ENCODE measurements at places on chromosomes 7 and 10.
A peak's percentile ranks its signal among the peaks of the same experiment; 100 is the strongest.

DNA sequence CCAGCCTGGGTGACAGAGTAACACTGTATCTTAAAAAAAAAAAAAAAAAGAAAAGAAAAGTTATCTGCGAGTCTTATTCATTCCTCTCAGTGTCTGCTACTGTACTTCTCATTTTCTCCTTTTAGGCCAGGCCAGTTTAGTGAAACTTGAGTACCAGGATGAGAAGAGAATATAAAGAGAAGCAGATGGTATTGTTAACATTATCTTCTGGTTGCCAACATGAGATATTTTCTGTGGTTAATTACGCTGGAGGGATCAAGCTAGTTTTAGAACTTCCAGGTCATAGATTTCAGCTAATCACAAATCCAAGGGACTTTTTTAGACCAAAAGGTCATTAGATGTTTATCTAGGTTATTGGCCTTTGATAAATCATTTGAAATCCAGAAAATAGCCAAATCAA, 252.6 kb upstream of the SMIM30 start:
- DNase-seq = no peak

DNA sequence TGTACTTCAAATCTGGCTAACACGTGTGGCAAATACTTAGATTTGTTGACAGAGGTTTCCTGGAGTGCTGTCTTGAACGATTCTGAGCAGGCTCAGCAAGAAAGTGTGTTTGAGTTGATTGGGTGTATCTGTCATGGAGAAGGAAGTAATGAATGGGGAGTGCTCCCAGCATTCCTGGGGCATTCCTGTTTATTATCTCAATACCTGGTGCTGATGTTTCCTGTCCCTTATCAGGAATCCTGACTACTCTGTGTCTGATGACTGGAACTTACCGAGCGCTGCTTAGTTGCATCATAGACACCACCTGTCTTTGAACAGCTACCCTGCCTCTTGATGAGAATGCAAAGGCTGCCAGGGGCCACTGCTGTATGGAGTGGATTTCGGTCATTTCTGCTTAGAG, 41.0 kb upstream of the TMEM248 start:
- DNase-seq = no peak

- no peak for DNase-seq
Observed at GRCh38 chr10:1736144-1736971, 967 bp downstream of the ADARB2 start.

DNA sequence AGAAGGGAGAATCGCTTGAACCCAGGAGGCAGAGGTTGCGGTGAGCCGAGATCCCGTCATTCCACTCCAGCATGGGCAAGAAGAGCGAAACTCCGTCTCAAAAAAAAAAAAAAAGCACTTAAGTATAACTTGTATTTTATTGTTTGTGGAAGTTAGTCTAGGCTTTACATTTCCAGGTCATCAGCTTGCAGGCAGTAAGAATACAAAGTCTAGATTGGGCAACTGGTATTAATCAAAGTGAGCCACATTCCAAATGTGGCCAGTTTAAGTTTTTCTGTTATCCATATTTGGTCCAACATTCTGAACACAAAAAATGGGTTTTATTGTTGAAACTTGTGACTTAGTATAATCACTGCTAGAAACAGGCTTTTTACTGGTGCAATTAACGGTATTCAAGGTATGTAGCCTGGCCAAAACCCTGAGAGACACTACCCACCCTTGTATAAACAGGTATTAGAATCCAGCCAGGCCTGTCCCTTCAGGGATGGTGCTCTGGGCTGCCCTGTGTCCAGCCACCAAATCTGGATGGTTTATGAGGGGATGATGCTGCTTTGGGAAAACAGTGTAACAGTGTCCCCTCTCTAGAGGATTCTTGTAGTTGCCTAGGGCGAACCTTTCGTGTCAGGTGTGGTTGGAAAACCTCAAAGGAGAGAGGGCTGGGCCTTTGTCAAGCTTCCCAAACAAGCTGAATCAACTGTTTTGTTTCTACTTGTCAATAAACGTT, 122.1 kb upstream of the EFCAB10 start:
- no peak for DNase-seq

- DNase-seq = no peak
Observed at GRCh38 chr7:118349604-118350003, 125.1 kb downstream of the ANKRD7 start.

- no peak for DNase-seq
Observed at GRCh38 chr10:60073781-60074656, 167.7 kb upstream of the CCDC6 start.

GRCh38 chr7:105521027-105521716, 899 bp downstream of the PUS7 start:
- DNase-seq = peak; percentile 27

- peak; percentile 57 for DNase-seq
Observed at GRCh38 chr7:55073976-55074528, 55.2 kb downstream of the EGFR start.

DNA sequence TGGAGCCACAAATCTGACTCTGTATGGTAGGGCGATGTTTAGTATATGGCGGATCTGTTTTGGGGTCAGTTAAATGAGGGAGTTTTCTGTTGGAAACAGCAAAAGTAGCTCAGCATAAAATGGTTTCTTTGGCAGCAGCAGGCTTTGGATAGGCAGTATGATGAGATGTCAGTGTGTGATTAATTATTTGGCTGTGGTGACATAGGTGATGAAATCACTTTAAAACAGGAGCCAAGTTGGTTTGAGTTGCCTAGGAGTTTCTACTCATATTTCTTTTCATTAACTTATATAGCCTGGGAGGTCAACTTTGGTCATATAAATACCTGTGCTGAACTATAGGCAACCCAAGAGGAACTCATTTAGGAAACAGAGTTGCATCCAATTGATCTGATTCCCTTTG, 291.2 kb downstream of the LRMDA start:
- no peak for DNase-seq

GRCh38 chr7:17038783-17039170, 157.0 kb upstream of the AGR3 start:
- DNase-seq = no peak

DNA sequence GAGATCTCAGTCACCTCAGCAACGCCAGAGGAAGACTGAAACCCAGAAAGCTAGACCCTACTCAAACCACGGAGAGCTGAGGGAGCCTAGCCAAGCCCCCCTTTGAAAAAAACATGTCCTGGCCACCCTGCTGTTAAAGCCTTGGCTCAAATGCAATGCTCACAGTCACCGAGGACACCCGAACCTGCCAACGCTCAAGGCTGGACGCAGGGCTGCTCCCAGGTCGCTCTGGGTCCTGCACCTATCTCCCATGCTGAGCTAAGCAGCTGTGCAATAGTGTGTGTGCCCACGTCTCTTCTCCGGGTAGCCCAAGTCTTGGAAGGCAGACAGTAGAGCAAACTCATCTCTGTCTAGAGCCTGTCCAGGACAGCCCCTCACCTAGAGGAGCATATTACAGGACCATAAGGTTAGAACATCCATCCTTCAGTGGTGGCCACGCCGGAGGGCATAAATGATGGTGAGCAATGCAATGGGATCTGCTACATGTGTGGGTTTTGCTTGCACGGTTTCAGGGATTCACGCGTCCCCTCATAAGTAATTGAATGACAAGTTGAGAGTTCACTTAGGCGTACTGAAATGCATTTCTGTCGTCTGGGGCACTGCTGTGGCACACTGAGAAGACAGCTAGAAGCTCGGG, 94.2 kb upstream of the DDC start:
- no peak for DNase-seq

DNA sequence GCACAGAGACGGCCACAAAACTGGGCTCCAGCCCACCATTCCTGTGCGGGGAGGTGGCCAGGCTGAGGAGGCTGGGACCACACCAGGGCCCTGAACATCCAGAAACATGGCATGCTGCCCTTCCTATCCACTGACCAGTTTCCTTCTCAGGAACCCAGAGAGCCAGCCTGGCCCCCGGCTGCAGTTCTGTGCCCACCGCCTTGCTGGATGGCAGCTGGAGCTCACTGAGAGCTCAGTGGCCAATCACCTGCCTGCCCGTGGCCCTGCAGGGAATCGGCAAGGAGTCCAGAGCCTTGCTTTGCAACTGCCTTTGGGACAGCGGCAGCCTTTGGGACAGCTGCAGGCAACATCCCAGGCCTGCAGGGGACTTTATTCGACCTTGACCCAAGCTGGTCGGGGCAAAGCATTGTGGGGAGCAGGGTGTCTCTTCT, 30.4 kb downstream of the STK32C start:
- no peak for DNase-seq

- no peak for DNase-seq
Observed at GRCh38 chr7:132298790-132299189, 277.5 kb downstream of the PLXNA4 start.

DNA sequence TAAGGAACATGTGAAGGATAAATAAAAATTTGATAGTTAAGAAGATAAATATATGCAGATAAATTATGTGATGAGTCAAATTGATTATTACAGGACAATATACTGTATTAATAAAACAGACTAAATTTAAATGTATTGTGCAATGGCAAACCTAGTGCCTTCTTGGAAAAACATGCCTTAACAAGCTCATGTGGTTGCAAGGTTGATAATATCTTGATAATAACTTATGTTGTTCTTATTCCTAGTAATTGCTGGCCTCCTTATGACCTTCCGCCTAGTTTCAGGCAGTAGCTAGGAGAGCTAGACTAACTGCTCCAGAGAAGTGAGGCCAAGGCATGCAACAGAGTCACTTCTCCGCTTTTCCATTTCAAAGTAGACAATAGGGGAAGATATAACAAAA, 7.6 kb upstream of the RAB11FIP2 start:
- DNase-seq = no peak

GRCh38 chr7:104142147-104142546, 65.7 kb downstream of the ORC5 start:
- DNase-seq = no peak

DNA sequence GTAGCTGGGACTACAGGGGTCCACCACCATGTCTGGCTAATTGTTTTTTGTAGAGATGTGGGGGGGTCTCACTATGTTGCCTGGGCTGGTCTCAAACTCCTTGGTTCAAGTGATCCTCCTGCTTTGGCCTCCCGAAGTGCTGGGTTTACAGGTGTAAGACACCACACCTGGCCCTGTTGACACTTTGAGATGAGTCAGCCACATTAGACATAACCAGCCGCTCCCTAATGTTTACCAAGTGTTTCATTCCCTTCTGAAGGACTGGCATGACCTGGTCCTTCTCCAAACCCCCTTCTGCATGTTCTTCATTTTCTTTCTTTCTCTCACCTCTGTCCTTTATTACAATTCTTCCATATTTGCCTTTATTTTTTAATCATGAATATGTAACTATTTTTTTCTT, 67.8 kb downstream of the TAF3 start:
- no peak for DNase-seq

GRCh38 chr7:12524794-12525386, 45.6 kb upstream of the SCIN start:
- DNase-seq = peak; percentile 51

DNA sequence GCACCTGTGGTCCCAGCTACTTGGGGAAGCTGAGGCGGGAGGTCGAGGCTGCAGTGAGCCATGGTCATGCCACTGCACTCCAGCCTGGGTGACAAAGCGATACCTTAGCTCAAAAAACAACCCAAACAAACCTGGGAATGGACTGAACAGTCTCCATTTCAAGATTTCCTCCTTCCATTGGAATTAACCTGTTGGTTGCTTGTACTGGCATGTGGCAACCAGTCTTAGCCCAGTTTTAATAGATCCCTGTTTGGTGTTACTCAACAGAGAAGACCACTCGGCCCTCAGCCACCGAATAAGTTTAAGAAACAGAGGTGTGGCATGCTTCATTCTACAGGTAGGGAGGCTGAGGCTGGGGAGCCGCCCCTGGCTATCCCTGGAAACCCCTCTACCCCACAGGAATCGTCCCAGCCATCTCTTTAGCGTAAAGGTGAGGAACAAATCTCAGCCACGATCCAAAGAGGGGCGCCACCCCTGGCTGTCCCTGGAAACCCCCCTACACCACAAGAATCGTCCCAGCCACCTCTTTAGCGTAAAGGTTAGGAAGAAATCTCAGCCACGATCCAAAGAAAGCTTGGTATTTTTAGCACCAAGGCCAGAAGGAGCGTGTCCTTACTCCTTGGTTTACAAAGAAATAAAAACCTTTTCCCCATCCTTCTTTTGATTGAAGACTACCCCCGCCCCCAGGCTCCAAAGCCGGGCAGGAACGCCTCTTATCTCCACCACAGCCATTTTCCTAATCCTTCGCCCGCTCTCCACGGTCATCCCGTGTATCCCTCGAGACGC, 861 bp upstream of the TSPAN14 start:
- no peak for DNase-seq

GRCh38 chr7:76191783-76192240, 9.9 kb upstream of the SRRM3 start:
- DNase-seq = no peak

DNA sequence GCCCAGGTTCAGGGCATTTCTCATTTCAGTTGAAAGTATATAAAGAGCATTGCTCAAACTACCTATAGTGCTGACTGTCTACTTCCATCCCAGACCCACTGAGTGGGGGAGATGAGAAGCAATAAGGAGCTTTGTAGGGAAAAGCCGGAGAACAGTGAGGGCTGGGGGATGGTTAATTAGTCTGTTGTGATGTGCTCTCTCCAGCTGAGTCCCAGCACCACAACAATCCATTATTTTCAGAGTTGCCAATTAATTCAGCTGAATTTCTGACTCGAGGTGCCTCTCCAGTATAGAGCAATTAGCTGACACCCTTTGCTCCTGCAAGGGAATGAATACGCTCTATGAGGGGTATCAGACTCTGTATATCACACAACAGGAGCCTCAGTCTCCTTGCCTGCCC, 1118.6 kb downstream of the SORCS3 start:
- no peak for DNase-seq

GRCh38 chr10:127283017-127283416, 86.6 kb upstream of the INSYN2A start:
- DNase-seq = no peak

DNA sequence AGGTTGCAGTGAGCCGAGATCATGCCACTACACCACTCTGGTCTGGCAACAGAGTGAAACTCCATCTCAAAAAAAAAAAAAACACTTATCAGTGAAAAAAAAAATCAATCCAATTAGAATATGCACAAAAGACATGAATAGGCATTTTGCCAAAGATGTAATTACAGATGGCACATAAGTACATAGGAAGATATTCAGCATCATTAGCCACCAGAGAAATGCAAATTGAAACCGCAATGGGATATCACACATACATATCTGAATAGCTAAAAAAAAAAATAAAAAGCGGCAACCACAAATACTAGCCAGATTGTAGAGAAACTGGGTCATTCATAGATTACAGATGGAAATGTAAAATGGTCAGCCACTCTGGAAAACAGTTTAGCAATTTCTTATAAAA, 1310.8 kb downstream of the XPNPEP1 start:
- DNase-seq = no peak

DNA sequence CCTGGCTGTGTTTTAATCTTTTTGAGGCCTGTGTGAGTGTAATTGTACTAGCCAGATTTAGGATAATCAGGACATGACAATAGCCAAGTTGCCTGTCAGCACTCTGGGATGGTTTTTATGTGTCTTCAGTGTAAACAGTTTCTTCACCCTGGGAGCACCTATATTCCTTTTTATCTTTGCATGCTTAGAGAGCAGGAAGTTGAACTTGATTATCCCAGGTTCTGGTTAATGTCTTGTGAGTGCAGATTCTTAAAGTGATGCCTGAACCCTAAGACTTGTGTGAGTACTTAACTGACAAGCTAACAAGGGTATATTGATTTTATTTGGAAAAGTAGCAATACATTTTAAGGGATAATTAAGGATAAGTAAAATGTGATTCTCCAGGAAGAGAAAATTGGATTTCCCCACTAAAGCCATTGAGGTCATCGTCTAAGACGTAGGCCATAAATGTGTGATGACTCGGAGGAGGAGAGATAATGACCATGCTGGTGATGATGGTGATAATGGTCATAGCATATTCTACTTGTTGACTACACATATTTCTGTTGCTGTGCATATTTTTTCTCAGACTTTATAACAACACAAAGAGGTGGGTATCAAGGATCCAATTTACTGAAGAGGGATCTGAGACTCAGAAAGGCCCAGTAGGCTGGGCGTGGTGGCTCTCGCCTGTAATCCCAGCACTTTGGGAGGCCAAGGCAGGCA, 234.7 kb downstream of the CAMK1D start:
- no peak for DNase-seq
